RPMI8226 (cell line): ENCODE measurements at places on chromosomes 4 and X.

DNA sequence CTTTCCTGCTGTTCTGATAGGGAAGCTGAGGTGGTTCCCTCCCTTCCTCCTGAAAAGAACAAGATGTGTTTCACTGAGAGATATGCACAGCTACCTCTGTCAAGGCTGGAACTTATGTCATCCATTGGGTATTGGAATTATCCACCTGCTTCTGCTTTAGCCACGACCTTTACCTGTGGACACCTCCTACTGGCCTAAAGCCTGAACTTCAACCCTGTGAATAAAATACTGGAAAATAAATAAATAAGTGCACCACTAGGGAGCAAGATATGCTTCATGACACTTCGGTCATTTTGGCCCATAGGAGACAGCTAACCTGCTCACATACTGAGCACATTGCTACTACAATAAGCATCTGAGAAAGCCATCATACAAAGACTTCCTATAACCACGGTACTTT lies 419.9 kb upstream of the NWD2 start:
- no peak for DNase-seq

- no peak for DNase-seq
Measured at GRCh38 chr4:148248824-148249223, 193.4 kb downstream of the NR3C2 start.

DNA sequence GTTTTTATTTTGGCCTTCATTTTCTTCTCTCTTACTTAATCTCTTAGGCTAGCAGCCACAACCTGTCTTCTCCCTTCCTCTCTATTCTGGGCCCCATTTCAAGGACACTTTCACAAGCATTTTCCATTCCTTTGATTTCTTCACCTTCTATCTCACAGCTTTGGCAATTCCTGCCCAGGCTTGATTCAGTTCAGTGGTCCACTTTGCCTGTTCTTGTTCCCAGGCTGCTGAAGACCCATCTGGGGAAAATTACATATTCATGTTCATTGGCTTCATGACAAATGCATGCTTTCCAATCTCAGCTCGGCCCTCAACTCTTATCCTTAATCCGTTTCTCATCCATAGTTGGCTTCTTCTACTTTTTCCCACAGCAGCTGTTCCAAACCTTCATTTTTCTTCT lies 38.7 kb upstream of the LPAR4 start:
- no peak for DNase-seq

- no peak for DNase-seq
Measured at GRCh38 chr4:16804581-16804980, 93.9 kb downstream of the LDB2 start.

DNA sequence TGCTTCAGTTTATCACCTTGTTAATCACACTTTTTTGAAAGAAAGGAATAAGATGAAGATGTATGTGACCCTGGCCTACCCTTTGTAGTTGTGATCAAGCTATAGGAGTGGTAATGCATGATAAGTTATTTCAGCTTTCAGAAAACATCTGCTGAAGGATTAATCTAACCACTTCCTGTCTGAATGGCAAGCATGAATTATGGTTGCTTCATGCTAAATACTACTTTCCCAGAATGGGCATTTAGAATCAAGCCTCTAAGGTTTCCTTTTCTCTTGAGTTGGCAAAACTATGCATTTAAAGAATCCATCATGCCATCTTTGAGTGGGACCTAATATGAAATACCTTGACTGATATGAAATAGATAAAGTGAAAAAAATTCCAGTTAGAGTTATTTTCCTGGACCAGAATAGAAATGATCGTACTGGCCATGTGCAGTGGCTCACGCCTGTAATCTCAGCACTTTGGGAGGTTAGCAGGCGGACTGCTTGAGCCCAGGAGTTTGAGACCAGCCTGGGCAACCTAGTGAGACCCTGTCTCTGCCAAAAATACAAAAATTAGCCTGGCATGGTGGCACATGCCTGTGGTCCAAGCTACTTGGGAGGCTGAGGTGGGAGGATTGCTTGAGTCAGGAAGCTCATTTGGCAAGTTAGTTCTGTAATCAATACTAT lies 59.1 kb downstream of the ANXA3 start:
- peak; percentile 27 for DNase-seq

GRCh38 chr4:177107288-177107921 lies 202.3 kb upstream of the NEIL3 start:
- no peak for DNase-seq

- no peak for DNase-seq
Measured at GRCh38 chr4:133084421-133084820, 64.7 kb upstream of the PCDH10 start.
